ENCODE measurements at places on chromosomes 11 and 22.
A peak's percentile ranks its signal among the peaks of the same experiment; 100 is the strongest.

- DNase-seq: no peak
Measured at GRCh38 chr22:49502126-49502826, 325.4 kb downstream of the BRD1 start.

DNA sequence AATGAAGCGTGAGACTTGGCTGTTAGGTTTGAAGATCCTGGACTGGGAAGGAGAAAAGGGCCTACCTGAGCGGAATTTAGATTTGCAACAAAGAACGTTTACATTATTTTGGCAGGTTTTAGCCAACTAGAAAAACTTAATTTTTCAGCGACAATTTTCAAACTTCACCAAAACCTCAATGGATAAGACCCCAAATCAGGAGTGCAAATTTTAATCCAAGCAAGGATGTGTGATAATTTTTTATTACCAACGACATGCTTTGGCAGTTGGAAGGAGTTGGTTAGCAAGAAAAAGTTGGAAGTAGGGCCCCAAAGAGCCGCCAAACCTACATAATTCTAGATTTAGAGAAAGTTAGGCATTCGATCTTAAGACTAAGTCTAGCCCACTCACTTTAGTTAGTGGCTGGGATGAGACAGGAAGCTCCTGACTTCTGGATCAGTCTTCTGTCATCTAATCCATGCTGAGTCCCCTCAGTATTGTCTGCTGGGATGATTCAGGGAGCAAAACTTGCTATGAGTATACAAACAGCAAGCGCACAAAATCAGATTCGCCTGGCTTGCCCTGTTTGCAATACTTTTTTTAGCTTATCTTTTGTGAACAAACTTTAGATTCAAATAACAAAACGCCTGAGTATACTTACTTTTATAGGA lies 787 bp upstream of the RDX start:
- peak; percentile 43 for DNase-seq

- DNase-seq: no peak
Measured at GRCh38 chr22:35076630-35077029, 10.7 kb downstream of the ISX start.

GRCh38 chr11:71396548-71397123 lies 51.6 kb downstream of the DHCR7 start:
- no peak for DNase-seq

DNA sequence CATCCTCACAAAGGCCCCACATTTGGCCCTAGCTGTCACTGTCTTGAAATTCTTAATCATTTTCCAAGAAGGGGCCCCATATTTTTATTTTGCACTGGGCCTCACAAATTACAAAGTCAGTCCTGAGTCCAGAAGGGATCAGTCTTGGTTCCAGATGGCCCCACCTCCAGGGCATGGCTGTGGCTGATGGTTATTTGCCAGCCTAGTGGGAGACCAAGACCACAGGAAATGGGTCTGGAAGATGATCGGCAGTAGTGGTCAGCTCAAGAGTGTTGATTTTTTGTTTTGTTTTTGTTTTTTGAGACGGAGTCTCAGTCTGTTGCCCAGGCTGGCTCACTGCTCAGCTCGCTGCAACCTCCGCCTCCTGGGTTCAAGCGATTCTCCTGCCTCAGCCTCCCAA lies 47.1 kb upstream of the EMID1 start:
- DNase-seq: no peak

- DNase-seq: no peak
Measured at GRCh38 chr11:130876931-130877915, 39.1 kb downstream of the SNX19 start.

DNA sequence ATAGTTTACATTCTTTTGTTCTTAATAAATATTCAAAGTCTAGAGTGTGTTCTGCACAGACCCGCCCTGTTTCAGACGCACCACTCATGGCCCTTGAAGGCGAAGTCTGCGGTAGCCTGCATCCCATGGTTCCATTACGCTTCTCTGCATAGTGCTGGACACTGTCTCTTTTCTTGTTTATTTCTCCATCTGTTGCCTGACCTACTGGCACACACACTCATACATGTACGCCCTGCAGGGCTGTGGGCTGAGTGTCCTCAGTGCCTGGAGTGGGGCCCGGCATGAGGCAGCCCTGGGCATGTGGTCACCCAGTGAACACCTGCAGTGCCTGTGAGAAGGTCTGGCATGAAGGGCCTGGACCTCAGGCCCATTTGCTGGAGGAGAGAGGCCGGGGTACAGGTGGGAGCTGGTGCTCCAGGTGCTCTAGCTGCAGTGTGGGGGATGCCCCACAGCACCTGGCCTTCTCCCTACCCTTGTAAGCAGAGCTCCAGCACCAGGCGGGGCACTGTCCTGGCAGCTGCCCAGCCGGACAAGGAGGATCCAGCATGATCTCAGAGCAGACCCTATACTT lies 404.1 kb downstream of the TBC1D22A start:
- DNase-seq: no peak

GRCh38 chr11:33703788-33704187 lies 3.2 kb upstream of the C11orf91 start:
- no peak for DNase-seq

DNA sequence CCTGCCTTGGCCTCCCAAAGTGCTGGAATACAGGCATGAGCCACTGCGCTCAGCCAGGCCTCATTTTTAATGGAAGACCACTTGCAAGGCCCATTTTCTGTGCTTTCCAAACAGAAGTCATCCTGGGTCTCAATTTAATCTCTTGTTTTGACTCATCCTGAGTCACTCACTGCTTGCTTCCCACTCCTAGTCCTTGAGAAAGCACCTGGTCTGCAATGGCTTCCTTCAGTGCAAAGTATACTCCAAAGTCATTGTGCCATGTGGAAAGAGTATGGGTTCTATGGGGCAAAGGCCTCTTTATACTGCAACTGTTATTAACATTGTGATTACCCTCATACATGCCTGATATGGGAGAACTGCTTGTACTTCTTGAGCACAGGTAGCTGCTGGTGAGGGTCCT lies 18.3 kb upstream of the SLC5A1 start:
- no peak for DNase-seq

DNA sequence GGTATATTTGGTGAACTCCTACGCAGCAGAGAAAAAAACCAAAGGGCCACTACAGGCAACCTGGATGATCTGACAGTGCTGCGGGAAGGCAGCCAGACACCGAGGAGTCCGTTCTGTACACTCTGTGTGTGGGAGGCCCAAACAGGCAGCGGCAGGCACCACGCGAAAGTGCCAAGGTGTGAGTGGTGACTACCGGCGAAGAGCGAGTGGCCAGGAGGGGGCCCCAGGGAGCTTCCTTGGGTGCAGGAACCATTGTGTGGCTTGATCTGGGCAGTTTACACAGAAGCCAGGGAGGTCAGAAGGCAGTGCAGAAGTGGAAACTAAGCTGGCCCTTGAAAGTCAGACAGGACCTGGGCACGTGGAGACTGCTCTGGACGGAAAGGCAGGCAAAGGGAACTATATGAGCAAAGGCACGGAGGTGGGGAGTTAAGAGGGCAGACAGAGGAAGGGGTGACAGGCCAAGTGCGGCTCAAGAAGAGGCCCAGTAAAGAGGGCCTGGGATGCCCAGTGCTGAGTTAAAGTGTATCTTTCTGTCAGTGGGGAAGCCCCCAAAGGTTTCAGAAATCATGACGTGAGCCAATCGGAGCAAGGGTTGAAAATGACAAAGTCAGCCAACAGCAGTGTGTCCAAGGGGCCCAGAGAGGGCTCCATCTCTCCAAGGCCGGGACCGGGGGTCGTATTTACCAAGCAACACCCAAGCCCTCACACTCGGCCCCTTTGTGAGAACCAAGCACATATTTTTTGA lies 10.6 kb downstream of the TMEM184B start:
- no peak for DNase-seq

- no peak for DNase-seq
Measured at GRCh38 chr11:1493650-1494244, 7.2 kb upstream of the MOB2 start.

GRCh38 chr22:17043521-17043920 lies 35.5 kb upstream of the GAB4 start:
- DNase-seq: no peak

Data from HFFc6 (cell line).